ENCODE measurements at places on chromosomes 16 and 17.

- no peak for DNase-seq
These were observed 7.3 kb downstream of the CANT1 start for GRCh38 chr17:79002291-79002690.

- DNase-seq = no peak
These were observed 109.1 kb downstream of the GAS7 start for GRCh38 chr17:10089196-10089804.

DNA sequence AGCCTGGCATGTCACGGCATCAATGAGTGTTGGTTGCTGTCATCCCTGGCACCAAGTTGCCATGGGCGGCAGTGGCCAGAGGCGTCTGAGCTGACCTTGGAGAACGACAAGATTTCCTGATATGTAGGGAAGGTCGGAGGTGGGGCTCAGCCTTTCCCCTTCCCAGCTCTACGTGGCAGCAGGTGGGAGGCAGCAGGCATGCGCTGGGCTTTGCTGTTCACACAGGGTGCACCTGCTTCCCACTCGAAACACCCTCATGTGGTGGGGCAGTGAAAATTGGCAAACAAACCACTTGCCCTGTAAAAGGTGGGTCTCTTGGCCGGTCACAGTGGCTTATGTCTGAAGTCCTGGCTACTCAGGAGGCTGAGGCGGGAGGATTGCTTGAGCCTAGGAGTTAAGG, 12.3 kb upstream of the TFAP4 start:
- DNase-seq = no peak

GRCh38 chr16:49453021-49453420, 79.4 kb downstream of the C16orf78 start:
- no peak for DNase-seq

GRCh38 chr17:64067657-64068056, 47.2 kb upstream of the ICAM2 start:
- DNase-seq = no peak

DNA sequence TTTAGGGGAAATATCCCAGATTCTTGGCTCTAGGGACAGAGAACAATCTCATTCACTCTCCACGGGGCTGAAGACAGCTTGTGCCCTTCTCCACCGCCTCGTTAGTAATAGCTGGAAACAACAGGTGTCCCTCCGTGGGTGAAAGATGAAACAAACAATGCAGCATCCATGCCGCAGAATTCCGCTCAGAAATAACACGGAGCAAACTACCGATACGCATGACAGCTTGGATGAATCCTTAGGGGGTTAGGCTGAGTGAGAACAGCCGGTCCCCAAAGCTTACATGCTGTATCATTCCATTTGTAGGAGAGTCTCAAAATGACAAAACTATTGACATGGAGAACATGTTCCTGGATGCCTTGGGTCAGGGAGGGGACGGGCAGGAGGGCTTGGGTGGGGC, 29.4 kb upstream of the CACNG1 start:
- DNase-seq = no peak

DNA sequence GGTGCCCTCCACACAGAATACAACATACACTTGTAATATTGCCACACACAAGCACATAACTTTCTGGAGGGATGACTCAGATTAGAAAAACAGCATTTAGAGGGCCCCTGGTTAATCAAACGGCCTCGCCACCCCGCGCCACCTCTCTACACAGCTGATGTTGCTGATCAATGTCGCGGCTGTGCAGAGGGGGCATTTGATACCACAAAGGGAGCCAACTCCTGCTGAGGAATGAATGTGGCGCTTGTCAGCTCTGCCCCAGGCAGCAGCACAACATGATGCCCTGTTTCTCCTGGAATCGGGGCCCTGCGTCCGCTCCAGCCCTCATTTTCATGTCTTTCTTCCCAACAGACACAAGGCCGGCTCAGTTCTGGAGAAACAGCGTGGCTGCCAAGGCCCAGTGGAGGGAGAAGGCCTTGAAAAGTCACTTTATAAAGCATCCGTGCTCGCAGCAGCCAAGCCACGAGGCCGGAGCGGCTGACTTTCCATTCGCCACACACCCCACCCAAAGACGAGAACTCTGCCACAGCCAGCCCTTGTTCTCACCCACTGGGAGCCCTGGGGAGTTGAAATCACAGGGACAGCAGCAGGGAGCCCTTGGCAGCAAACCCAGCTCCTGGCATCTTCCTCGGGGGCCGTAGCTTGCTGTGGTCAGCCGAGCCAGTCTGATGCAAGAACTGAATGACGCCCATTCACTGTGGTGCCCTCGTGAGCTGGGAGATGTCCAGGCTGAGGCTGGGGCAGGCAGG, 65.6 kb downstream of the XYLT1 start:
- DNase-seq = no peak

DNA sequence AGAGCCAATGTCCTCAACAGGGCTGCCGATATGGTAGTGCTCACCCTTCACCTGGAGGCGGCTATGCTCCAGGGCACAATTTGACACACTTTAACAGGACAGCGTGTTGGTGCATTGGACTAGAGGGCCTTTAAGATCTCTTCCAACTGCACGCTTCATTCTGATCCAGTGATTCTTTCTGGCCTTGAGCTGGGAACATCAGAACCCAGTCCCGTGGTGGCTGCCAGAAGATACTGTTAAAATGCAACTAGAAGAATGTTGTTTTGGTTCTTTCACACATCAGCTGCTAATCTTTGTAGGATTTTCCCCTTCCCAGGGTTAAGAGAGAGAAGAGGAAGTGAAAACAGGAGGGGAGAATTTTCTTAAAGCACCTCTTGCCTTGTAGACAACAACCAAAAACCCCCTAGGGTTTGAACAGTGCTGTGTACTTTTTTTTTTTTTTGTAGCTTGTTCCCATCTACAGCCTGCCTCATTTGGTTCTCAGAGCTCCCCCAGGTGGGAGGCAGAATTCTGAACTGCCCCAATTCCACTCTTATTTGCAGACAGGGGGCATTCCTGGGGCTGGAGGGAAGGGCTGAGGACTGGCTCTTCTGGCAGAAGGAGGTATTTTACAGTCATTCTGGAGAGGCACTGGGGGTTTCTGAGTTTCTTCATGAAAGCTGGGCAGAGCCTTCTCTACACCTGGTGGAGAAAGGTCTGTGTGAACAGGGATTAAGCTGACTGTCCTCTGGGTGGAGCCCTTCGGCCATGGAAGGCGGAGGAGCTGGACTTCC, 32.4 kb downstream of the SMARCE1 start:
- no peak for DNase-seq

- DNase-seq = no peak
These were observed 2.1 kb upstream of the CEP295NL start for GRCh38 chr17:78905116-78905515.

DNA sequence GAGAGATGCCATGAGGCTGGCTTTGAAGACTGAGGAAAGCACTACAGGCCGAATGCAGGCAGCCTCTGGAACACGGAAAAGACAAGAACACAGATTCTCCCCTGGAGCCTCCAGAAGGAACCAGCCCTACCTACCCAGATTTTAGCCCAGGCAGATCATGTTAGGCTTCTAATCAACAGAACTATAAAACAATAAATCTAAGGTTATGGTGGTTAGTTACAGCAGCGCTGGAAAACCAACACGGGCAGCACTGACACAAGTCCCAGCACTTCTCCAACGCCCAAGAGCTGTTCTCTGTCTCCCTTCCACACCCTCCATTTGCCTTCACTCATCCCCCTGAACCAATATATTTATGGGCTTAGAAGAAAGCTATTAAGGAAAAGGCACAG, 7.5 kb downstream of the ANKRD11 start:
- DNase-seq = no peak

GRCh38 chr17:76217081-76217480, 23.2 kb downstream of the RNF157 start:
- DNase-seq = no peak

GRCh38 chr17:77865112-77865611, 93.3 kb upstream of the TNRC6C start:
- DNase-seq = no peak

- no peak for DNase-seq
These were observed 7.6 kb upstream of the CNP start for GRCh38 chr17:41959030-41959335.

DNA sequence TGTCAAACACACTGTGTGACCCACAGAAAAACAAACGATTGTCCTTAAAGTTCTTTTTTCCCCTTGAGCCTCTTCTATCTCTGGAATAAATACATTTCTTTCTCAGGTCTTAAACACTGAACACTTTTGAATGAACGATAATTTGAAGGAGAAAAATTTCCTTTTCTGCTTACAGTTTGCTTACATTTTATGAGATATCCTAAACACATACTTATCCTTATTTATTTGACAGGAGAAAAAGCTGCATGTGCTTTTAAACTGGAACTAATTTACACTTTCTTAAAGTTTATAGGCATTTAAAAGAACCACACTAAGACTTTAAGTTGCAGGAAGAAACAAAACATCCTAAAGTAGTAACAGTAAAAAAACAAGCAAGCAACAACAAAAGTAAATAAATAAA, 4.7 kb upstream of the IGF2BP1 start:
- DNase-seq = no peak

- DNase-seq = no peak
These were observed 41.4 kb downstream of the SMG6 start for GRCh38 chr17:2262135-2262587.

DNA sequence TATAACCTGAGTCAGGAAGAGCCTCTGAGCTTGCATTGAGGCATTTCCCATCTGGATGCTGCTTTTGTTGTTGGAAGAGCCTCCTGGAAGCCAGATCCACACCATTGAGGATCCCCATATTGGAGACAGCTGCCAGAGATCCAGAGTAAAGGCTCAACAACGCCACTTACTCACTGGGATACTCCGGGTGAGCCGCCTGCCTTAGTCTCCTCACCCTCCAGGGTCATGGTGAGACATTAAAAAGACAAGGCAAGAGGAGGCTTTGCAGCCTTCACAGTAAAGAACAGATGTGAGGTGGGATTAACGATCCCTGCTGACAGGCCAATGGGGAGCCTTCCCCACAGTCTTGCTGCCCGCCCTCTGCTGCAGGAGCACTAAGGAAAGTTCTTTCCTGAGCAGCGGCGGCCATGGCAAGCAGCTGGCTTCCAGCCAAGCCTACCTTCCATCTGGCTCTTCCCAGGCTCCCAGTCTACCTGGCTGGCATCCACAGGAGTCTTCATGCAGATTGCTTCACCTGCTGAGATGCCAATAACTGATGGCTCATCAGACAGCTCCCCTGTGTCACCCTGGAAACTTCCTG, 198.5 kb downstream of the CYLD start:
- DNase-seq = no peak

- DNase-seq = no peak
These were observed 41.6 kb upstream of the ZNF750 start for GRCh38 chr17:82881324-82881823.

DNA sequence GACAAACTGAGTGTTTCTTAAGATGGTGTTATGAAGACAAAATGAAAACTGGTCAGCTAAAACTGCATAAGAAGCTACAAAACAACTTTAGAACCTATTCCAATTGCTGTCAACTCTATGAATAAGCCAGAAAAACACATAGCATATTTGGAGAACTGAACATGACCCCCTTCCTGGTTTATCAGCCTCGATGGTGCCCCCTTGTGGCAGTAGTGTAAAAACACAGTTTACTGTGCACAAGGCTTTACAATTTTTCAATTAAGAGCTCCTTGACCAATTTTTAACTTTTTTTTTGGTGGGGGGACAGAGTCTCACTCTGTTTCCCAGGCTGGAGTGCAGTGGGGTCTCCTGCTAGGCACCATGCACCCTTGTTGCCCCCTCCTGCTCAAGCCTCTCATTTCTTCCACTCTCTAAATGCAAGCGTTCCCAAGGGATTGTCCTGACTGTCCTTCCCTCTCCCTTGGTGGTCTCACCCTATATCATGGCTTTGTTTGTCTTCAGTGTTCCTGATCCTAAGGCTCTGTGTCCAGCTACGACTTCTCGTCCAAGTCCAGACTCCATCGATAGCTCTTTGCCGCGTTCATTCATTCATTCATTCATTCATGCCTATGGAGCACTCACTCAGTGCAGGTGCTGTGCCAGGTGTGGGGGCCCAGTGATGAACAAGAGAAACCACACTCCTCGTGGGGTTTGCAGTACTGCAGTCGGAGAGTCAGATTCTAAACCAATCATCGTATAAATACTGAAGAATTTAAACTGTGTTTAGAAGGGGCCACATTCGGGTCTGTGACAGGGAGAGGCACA, 7.5 kb downstream of the EIF1 start:
- peak; percentile 56 for DNase-seq

DNA sequence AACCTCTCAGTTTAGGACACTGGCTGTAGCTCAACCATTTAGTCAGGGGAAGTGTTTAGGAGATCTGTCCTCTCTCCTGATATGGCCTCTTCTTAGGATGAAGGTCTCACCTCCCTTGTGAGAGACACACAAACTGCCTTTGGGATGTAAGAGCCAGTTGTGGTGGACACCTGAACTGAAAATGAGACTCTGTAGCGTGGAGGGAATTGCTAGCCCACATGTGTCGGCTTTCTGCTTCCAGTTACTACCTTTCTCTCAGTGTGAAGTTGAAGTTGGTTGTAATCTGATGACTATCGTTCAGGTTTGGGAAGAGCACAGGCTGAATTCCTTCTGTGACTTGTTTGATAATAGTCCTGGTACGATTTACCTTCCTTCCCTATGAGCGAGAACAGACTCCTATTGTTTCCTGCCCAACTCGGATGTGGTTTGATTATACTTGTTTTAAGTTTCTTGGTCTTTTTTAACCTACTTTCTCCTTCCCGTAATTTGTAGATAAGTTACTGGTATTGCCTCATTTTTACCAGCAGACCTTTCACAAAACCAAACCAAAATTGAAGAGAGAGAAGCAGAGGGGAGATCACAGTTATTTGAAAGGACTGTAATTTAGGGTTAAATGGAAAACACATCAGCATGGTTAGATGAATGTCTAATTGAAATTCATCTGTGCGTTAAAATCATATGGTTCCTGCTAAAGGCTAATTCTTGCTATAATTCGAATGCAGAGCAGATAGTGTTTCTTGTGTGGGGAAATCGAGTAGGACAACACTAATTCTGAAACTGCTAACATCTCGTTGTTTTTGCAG, 43.2 kb downstream of the CLEC16A start:
- no peak for DNase-seq

DNA sequence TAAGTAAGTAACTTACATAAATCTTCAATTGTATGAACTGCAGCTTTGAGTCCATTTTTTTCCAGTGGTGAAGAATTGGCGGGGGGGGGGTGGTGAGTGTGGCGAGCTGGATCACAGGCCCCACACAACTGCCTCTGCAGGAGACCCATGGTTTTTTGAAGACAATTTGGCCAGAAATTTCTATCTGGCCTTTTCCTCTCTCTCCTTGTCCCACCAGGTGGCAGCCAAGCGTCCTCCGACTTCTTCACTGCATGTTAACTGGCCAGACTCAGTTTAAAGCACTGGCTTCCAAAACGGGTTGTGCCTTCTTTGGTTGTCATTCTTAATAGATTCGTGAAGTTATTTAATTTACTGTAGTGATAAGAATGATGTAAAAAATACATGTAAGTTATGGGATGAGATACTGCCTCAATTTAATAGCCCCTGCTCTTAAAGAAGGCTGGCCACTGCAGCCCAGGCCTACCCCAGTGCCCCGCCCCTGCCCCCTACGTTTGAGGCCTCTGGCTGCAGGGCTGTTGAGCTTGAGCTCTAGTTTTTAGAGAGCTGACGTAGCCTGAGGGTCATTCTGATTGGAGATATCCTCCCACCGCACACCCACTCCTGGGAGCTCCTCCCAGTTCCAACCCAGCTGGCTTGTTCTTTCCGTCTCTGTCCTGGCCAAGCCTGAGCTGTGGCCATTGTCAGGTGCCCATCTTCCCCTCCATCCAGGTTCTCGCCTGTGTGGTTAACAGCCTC, 36.4 kb downstream of the AKAP1 start:
- no peak for DNase-seq

- no peak for DNase-seq
These were observed 3.4 kb upstream of the NAT9 start for GRCh38 chr17:74779501-74779900.

- DNase-seq = no peak
These were observed 60.8 kb downstream of the TEX14 start for GRCh38 chr17:58630883-58631522.

- no peak for DNase-seq
These were observed 30.1 kb downstream of the MAP2K4 start for GRCh38 chr17:12050646-12051225.

Measured in NCI-H2029 treated with DMSO at 0.1 percent for 48 hours (cell line).